ENCODE measurements at places on chromosomes 7 and 10. TPM values are rescaled to one million over a fixed set of nuclear protein-coding genes. Genes with fewer than 3 reads are reported as not detected.

The PGAM2 gene
- total RNA-seq: 0.64 TPM

The C10orf53 gene
- not detected for total RNA-seq

GRCh38 chr7:22425361-22425760, 68.4 kb upstream of the RAPGEF5 start:
- DNase-seq: no peak

GRCh38 chr10:104253106-104253505, 1.6 kb upstream of the GSTO1 start:
- no peak for DNase-seq

- DNase-seq: no peak
Measured at GRCh38 chr10:60497364-60497763, 107.7 kb upstream of the ANK3 start.

The PALS2 gene
- 25.7 TPM for total RNA-seq

All from activated naive CD4-positive, alpha-beta T cell treated with anti-CD3 and anti-CD28 coated beads, Interleukin-2, amount 50 U/mL, for 72 hours (primary cell).